ENCODE measurements at places on chromosomes 3 and 15. TPM values are rescaled to one million over a fixed set of nuclear protein-coding genes. Genes with fewer than 3 reads are reported as not detected.

XCR1 gene
- not detected for total RNA-seq

CLDN1 gene
- total RNA-seq: 0.23 TPM

WDR49 gene
- 1.3 TPM for total RNA-seq

IGF1R gene
- 97.2 TPM for total RNA-seq

ACSBG1 gene
- total RNA-seq: not detected
